ENCODE measurements at places on chromosomes 3 and 15.

DNA sequence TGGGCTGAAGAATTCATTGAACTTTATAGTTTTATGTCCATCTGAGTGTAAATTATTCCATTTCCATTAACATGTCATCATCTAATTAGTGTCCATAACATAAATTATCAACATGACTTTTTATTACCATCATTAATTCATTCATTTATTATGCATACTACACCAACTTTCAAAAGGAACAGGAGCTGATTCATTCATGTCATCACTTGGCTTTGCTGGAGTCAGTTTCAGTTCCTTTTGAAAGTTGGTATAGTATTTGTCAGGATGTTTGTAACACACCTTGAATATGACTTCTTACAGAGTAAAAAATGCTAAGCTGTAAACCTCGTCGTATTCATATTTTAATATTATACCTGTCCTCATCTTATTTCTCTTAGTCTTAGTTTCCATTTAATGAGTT is 298.0 kb upstream of the RBMS3 start:
- DNase-seq, result no peak

DNA sequence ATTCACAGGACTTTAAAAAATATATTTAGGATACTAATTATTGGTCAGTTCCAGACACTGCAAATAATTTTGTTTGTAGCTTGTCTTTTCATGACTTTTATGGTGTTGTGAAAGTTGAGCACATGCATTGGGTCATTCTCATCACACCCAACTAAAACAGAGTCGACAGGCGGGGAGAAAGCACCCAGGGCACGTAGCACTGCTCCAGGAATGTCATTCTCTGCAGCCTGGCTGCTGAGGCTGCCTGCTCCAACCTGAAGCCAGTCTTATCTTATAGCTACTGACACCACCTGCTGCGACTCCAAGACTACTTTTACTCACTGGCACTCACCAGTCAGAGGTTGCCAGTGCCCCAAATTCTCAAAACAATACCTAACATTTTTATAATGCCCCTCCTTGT is 56.9 kb downstream of the ACAD9 start:
- no peak for DNase-seq

DNA sequence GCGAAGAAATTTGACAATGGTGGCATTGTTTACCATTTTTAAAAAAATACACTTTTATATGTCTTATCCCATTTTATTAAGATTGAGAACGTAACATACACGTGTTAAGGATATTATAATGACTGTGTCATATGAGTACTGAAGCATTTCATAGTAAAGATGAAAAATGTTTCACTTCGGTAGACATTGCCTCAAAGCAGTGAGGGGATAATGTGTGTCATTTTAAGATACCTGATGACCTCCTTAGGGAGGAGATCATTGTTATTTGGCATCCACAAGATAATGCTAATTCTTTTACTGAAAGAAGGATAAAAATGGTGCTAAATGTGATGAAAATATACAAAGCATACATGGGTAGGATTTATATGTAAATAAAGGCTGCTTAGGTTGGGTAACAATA is 107.3 kb downstream of the STAC start:
- DNase-seq, result no peak

- DNase-seq, result peak; percentile 14
These were observed 63.5 kb upstream of the KLF13 start for GRCh38 chr15:31262901-31263671.

GRCh38 chr3:13112521-13113345 is 39.5 kb upstream of the IQSEC1 start:
- no peak for DNase-seq

DNA sequence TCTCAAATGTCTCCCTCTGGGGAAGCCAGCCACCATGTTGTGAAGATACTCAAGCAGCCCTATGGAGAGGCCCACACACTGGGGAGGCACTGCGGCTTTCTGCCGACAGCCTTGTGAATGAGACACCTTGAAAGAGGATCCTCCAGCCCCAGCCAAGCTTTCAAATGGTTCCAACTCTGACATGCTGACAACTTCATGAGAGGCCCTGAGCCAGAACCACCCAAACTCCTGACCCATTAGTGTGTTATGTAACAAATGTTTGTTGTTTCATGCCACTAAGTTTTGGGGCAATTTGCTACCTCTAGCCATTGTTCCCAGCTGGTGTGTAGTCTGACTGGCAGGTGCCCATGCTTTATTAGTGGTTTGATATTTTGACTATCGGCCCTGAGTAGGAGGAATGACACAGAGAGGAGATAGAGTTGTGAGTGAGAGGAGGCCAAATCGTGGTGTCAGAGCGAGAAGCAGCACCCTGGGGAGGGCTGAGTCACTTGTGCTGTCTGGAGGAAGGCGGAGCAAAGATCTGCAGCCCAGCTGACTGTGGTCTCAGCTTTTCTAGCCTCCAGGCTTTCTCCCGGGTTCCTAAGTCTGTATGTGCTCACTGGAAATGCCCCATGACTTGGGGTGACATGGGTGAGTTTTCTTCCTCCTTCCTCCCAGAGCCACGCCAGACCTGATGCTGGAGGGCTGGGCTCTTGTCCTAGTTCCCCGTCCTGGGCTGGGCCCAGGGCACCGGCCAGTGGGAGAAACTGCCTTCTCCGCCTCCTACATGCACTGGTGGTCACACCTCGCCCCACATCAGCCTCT is 56.7 kb upstream of the BLM start:
- DNase-seq, result peak; percentile 90

DNA sequence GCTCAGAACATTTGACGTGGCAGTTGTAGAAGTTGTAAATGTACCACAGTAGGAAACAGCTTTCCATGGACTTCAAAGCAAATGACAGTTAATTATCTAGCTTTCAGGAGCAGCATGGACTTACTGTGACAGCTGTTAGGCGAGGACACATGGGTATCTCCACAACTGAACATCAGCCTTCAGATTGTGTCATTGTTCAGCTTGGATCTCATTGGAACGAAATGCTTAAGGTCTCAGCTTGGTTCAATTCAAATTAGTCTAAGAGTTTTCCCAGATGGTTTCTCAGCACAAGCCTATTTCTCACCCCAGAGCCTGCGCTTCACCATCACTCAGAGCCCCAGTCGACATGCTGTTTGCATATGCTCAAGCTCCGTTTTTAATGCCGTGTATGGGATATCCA is 21.1 kb upstream of the GYG1 start:
- DNase-seq, result no peak

- peak; percentile 87 for DNase-seq
These were observed 873.9 kb downstream of the MCTP2 start for GRCh38 chr15:95105229-95105628.

DNA sequence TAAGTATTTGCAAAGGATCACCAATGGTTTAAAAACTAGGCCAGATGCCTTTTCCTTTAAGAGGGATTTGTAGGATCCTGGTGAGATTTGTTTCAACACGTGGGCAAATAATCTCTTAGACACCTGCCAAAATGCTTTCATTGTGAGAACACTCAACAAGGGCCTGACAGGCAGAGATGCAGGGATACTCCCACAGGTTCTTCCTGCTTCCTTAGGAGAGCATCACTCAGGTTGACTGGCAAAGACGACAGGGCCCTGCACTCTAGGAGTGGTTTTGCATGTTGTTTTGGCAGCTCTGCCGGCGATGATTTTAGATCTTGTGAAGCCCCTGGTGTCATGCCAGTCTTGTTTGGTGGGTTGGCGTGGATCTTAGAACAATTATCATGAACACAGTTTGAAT is 184.5 kb downstream of the NR1D2 start:
- DNase-seq, result no peak

DNA sequence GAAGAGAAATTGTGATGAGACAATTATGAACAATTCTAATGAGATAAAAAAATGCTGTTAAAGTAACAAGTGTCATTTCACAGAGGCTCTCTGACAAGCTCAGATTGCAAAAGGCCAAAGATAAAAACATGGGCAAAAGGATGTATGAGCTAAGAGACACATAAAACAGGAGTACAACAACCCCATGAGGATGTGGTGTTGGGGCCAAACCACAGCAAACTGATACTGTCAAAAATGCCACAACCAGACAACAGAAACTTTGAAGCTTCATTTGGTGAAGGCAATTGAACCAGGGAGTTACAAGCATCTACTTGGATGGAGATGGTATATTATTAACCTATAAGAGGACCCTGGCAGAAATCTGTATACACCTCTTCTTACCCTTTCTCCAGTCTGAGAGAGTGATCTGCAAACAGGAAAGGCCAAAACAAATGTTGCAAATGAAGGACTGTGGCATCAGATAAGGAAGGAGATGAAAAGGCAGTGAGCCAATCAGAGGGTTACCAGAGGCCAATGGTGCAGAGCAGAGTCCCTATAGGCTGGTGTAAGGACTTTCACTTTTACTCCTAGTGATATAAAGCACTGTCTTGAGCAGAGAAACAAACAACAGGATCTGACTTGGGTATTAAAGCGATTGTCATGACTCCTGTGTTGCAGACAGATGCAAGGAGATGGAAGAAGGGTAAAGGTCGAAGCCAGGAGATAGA is 659.0 kb downstream of the NTRK3 start:
- no peak for DNase-seq

Measured in fibroblast of skin of right biceps (primary cell).